CD8-positive, alpha-beta memory T cell (primary cell): ENCODE measurements at places on chromosomes 3 and 15.

DNA sequence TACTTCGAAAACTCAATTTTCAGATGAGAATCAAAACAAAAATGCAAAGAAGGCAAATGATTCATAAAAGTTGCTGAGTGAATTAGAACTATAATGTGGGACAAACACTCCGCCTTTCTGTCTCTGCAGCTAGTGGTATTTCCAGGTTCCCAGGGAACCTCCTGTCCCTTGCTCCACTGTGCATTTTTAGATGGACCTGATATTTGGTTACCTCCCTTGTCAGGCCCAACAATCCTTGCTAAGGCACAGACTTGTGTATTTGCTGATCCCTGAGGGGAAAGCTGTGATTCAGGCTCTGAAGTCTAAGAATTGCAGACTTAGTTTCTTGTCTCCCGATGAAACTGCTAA, 162.7 kb downstream of the LPP start:
- H3K4me3 ChIP-seq: no peak overlapping the region
- no peak overlapping the region for H3K27ac ChIP-seq
- DNase-seq: no peak
- no peaks in the 10 kb centered on the region for H3K36me3 ChIP-seq
- H3K4me1 ChIP-seq: peaks cover 2% of the 10 kb centered on the region
- no peaks in the 10 kb centered on the region for H3K27me3 ChIP-seq

DNA sequence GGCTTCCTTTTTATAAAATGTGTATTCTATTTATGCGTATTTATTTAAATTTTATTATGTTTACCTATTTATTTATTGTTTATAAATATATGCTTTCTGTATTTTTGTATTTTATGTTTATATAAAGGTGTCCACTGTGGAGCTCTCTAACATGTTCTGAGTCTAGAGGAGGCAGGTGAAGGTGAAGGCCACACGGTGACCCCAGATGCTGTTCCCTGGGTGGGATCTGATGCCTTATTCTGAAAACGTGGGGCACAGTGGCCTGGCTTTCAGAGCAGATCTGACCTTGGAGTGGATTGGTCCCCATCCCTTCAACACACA, 104.7 kb upstream of the SLC7A14 start:
- no peaks in the 10 kb centered on the region for H3K4me1 ChIP-seq
- no peak overlapping the region for H3K4me3 ChIP-seq
- no peaks in the 10 kb centered on the region for H3K27me3 ChIP-seq
- no peak overlapping the region for H3K27ac ChIP-seq
- no peaks in the 10 kb centered on the region for H3K36me3 ChIP-seq
- no peak for DNase-seq

- peak within 1 kb of the TSS; percentile 99 for H3K4me3 ChIP-seq
- H3K36me3 ChIP-seq: peaks cover 7% of the 10 kb centered on the region
- peak within 1 kb of the TSS; percentile 78 for H3K27ac ChIP-seq
- no peaks in the 10 kb centered on the region for H3K27me3 ChIP-seq
- peak; percentile 63 for DNase-seq
These were observed at the start of gene DUSP7 for GRCh38 chr3:52056521-52056967. DUSP7 (minus strand) TSS chr3:52056571; CDS start chr3:52056366, 205 bp downstream.

GRCh38 chr3:170426240-170426797, 7.7 kb downstream of the CLDN11 start:
- H3K4me3 ChIP-seq: no peak overlapping the region
- H3K27me3 ChIP-seq: no peaks in the 10 kb centered on the region
- no peaks in the 10 kb centered on the region for H3K36me3 ChIP-seq
- H3K27ac ChIP-seq: no peak overlapping the region
- no peak for DNase-seq
- H3K4me1 ChIP-seq: peaks cover 10% of the 10 kb centered on the region

- H3K36me3 ChIP-seq: no peaks in the 10 kb centered on the region
- H3K4me1 ChIP-seq: peaks cover 6% of the 10 kb centered on the region
- no peak overlapping the region for H3K27ac ChIP-seq
- H3K4me3 ChIP-seq: no peak overlapping the region
- no peak for DNase-seq
These were observed 251.6 kb upstream of the ZPLD1 start for GRCh38 chr3:102183186-102183585.

- H3K4me1 ChIP-seq: peaks cover 7% of the 10 kb centered on the region
- H3K27ac ChIP-seq: no peak overlapping the region
- H3K4me3 ChIP-seq: no peak overlapping the region
- DNase-seq: no peak
These were observed 3.5 kb upstream of the NEO1 start for GRCh38 chr15:73048624-73049295.

- no peak overlapping the region for H3K27ac ChIP-seq
- DNase-seq: no peak
- no peak overlapping the region for H3K4me3 ChIP-seq
- no peaks in the 10 kb centered on the region for H3K36me3 ChIP-seq
- H3K27me3 ChIP-seq: no peaks in the 10 kb centered on the region
These were observed 5.3 kb upstream of the STRA6 start for GRCh38 chr15:74207652-74208440.

DNA sequence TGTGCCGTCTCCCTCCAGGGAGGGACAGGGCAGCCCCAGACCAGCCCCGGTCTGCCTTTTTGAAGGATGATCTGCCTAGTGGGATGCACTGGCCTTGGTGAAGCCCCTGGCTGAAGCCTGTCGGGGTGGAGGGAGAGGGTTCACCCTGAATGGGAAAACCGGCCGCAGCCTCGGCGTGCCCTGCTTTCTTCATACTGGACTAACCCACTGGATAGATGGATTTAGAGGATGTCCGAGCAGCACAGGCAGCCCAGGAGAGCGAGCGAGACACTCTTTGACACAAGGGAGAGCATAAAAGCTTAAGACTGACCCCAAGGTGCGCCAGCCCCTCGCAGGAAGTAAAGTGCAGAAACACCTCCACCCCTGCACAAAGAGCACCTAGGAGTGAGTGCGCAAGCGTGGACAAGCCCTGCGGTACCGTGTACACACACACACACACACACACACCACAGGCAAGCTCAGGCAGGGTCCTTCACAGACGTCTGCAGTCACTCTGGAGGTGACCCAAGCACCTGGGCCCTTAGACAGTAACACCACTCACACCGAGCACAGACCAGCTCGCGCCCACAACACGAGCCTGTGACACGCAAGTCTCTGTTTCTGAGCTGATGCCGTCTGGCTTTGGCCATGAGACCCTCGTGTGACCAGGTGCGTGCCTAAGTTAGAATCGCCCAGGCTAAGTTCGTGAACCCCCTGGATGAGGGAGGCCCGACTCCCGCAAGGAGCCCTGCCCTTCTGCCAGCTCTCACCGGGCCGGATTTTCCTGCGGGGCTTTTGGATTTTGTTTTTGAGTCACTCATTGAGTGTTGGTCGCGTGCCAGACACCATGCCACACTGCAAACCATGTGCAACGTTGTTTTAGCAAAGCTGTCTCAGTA, 11.3 kb downstream of the SEMA4B start:
- H3K4me3 ChIP-seq: no peak overlapping the region
- no peaks in the 10 kb centered on the region for H3K36me3 ChIP-seq
- H3K4me1 ChIP-seq: peaks cover 10% of the 10 kb centered on the region
- H3K27ac ChIP-seq: no peak overlapping the region
- no peak for DNase-seq
- H3K27me3 ChIP-seq: no peaks in the 10 kb centered on the region

GRCh38 chr3:82410366-82410765, 648.9 kb upstream of the GBE1 start:
- no peak overlapping the region for H3K4me3 ChIP-seq
- DNase-seq: no peak
- no peaks in the 10 kb centered on the region for H3K4me1 ChIP-seq
- H3K27me3 ChIP-seq: no peaks in the 10 kb centered on the region
